Activated CD4-positive, alpha-beta T cell treated with anti-CD3 and anti-CD28 coated beads, Interleukin-2, amount 50 U/mL, for 1 hour (primary cell): ENCODE measurements at places on chromosomes 7 and 10.
A peak's percentile ranks its signal among the peaks of the same experiment; 100 is the strongest.

GRCh38 chr10:110389255-110389654 is 84.5 kb upstream of the SMNDC1 start:
- DNase-seq = no peak

DNA sequence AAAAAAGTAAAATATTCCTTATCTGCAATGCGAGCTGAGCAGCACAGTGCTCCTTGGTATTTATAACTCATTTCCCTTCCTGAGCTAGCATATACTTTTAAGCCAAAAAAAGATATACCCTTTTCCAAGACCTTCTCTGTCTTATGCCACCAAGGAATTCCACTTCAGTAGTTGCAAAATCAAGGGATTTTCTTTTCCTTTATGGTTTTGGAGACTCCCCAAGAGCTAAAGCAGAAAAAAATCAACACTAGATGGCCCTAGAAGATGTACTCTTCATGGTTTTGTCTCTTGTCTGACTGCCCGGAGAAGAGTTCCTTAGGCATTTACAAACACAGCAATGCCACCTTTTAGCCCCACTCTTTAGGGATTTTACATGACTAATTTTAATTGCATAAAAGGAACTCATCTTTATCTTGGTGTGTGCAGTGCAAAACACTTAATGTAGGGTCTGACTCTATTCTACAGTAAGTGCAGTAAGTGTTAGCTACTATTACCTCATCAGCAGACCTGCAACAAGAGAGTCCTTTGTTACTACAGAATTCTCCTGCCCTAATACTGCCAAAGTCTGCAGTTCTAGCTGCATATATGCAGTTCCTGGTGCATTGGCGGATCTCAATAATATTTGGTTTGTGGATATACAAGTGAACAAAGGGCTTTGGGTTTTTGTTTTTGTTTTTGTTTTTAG is 443.3 kb downstream of the GFRA1 start:
- DNase-seq = no peak

GRCh38 chr10:5391790-5392189 is 12.8 kb downstream of the TUBAL3 start:
- DNase-seq = no peak

GRCh38 chr10:69334302-69335062 is 56.2 kb downstream of the HK1 start:
- no peak for DNase-seq

DNA sequence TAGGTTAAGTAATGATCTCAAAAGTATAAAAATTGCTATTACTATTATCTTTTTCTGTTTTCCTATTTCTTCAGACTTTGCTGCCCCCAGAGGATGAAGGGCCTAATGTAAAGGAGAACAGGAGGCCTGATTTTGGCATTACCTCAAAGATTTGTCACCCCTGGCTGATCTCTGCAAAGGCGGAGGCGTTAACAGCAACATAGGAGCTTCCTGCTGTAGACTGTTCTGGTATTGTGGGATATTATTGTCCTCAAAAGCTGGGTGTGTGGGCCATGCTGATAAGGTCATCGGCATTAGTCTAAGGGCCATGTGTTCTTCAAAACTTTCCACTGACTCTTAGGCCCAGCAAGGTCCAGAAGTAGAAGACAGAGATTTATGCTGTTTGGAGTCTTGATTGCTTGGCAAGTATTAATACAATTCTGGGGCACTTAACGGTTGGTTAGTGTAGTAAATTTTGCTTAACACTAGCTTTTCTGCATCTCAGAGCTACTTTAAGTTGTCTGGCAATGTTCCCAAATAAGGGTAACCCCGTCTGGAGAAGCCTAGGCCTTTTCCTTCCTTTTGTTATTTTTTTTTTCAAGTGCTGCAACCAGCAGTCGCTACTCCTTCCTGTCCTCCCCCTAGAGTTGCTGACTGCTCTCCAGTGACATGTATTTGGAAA is 14.0 kb upstream of the ENTPD1 start:
- DNase-seq = no peak

DNA sequence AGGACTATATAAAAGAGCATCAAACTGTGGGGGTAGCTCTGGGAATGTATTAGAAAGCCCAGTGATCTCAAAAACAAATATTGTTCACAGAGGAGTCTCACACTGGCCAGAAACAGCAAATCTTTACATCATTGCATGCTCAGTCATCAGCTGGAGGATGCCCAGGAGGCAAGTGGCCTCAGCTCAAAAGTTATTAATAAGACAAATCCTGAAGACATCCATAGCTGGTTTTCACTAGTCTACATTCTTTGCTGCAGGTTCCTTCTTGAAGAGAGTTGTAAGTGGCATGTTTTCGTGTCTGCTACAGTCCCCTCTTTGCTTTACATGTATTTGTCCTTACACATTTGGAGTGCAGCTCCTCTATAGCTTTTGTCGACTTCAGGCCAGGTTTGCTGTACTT is 8.6 kb upstream of the CCDC7 start:
- no peak for DNase-seq

- no peak for DNase-seq
Observed at GRCh38 chr7:113652501-113652900, 266.3 kb downstream of the PPP1R3A start.

DNA sequence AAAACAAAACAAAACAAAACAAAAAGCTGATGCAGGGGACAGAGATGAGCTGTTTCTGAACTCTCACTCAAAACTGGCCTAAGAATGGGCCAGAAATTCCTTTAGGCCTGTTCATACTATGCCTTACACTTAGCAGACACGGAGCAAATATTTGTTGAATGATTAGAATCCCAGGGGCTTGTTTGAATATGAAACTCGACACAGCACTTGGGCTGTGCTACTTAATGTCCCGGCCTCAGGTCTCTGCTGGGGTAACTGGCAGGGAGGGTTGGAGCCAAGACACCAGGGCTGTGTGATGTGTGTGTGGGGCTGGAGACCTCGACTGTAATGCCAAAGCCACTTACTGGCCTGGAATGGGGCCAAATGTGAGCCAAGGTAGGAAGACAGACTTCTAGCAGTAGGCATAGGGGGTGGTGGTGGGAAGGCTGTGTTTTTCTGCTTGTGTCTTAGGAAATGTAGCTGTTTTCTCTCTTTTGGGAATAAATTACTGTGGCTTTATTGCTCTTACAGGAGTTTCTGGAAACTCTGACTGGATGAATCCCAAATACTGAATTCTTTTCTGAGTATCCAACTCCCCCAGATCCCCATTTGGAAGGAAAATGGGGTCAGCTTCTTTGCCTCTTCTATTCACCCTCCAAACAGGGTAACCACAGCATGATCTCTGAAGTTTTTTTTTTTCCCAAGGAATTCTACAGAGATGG is 66.7 kb downstream of the EMX2 start:
- DNase-seq = no peak

DNA sequence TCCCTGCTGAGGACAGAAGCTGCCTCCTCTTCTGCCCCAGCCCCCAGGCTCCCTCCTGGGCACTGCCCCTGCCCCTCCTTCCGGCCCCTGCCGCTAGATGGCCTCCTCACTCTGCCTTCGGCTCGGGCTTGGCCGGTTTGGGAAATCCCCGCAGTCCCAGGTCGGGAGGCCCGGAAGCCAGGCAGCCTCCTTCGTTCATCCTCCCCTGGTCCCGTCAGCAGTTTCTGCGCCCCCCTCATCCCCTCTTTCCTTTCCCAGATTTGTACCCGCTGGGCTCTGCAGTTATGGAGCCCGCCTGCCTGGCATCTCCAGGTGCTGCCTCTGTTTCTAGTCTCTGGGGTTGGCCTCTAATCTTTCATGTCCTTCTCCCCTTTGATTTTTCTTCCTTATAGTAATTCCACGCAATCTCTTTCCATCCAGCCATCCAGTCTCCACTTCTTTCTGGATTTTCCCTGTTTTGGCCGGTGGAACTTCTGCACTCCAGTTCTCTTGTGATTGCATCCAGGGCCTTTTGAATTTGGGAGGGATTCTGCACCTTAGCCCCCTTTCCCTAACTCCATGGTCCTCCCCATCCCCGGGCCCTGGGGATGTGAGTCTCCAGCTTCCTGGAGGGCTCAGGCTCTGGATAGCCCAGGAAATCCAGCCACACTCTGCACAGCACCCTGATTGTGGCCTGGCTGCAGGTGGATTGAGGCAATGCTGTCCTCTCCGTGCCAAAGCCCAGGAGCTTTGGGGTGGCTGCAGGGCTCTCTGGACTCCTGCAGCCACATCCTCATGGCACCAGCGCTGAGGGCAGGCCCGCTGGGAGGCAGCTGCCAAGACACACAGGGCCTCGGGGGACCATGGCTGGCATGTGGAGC is 3.3 kb upstream of the SHH start:
- DNase-seq = peak; percentile 42

DNA sequence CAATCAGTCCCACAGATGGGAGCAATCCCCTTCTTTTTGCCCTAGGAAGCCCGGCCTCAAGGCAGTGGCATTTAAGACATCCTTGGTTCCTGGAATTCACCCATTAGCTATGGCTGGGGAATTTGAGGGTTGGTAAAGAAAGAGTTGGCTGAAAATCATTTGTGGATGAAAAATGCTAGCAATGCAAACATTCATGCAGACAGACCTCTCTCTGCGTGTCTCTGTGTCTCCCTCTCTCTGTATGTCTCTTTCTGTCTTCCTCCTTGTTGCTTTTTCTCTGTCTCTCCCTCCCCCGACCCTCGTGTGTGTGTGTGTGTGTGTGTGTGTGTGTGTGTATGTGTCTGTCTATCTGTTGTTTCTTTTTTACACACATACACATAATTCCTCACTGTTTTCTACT is 19.4 kb downstream of the LDB3 start:
- DNase-seq = no peak

DNA sequence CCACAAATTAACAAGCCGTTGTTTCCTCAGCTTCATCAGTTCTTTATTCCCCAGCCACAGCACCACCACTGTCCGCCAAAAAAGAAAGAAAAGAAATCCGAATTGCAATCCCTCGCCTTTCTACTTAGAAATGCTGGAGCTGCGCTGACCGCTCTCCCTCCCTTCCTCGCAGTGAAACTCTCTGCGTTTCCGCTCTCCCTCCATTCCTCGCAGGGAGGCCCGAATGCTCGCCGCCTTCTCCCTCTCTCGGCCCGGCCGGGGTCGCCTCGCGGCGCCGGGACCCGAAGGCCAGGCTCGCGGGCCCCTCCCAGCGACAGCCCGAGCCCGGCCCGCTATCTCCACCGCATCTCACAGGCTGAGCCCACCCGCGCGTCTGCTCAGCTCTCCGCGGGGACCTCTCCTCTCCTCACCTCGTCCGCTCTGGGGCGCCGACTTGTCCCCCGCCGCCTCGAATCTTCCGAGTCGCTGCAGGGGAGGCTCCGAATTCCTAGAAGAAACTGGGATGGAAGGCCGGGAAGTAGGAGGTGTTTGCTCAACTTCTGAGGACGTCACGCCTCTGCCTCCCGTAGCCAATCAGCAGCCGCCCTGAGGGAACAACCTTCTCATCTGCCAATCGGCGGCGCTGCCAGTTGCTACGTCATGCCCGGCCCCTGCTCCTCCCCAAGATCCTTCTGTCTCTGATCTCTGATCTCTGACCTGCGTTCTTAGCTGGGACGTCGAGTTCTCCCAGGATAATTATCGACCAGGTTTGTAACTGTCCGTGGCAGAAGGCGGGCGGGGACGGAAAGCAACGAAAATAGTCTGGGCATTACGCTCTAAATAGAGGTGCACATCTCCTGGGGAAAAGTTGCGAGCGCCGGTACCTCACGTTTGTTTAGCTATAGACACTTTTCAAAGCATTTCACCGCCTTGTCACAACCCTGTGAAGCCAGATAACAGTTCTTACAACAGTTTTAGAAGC is at the start of gene AASS:
TSS of gene AASS (minus strand) at position 499 of the 961 bp plus-strand sequence. CDS start 10,523 bp downstream, outside the sequence.
- peak; percentile 60 for DNase-seq

- no peak for DNase-seq
Observed at GRCh38 chr7:45390180-45390579, 184.0 kb upstream of the ADCY1 start.

GRCh38 chr7:29275493-29275892 is 80.9 kb downstream of the CHN2 start:
- DNase-seq = no peak

- DNase-seq = no peak
Observed at GRCh38 chr7:97842772-97843345, 29.3 kb downstream of the ASNS start.

GRCh38 chr7:45677311-45677900 is 103.2 kb downstream of the ADCY1 start:
- DNase-seq = no peak

- no peak for DNase-seq
Observed at GRCh38 chr10:121267236-121268003, 330.8 kb downstream of the FGFR2 start.

GRCh38 chr7:19015098-19015497 is 102.3 kb downstream of the TWIST1 start:
- DNase-seq = no peak

- no peak for DNase-seq
Observed at GRCh38 chr10:3010334-3010733, 57.0 kb upstream of the PFKP start.

- DNase-seq = no peak
Observed at GRCh38 chr10:26765549-26765948, 68.0 kb downstream of the PDSS1 start.

DNA sequence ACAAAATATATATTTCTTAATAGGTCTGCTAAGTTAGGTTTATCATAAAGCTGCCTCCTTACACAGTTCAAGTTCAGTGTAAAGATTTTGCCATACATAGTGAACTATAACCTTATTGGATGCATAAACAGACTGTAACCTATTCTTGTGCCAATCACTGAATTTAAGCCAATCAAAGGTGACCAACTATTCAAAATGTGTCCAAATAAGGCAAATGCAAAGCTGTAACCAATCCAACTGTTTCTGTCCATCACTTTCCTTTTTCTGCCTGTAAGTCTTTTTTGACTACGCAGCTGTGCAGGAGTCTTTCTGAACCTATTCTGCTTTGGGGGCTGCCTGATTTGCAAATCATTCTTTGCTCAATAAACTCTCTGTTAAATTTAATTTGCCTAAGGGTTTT is 11.6 kb upstream of the DNMBP start:
- no peak for DNase-seq

- DNase-seq = peak; percentile 74
Observed at GRCh38 chr10:110209454-110209925, 2.1 kb downstream of the MXI1 start.

DNA sequence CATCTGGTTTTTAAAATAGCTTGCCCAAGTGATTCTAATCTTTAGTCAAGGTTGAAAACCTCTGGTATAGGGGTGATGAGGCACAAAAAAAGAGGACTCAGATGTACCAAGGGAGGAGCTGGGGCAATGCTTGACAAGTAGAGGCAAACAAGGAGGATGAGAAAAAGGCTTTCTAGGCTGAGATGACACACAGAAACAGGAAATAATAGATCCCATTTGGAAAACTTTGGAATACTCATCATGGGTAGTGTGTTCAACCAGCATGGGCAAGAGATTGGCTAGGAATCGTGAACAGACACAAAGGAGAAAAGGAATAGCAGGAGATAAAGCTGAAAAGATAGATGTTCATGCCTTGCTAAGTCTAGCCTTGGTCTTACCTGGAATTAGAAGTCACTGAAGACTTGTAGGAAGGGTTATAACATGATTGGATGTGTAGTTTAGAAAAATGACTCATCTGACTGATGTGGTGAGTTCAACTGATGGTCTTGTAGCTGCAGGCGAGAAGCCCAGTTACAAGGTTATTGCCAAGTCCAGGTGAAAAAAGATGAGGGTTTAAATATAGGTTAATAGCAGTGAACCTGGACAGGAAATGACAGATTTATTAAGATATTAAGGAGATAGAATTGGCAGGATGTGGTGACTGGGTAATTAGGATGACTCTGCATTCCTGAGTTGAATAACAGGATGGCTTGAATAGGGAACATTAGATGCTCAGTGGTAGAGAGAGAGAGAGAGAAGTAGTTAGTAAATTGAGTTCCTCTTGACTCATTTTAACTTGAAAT is 214.0 kb upstream of the LRGUK start:
- DNase-seq = no peak

- DNase-seq = no peak
Observed at GRCh38 chr7:38615665-38616064, 15.5 kb downstream of the AMPH start.
